Pulmonary artery endothelial cell (primary cell): ENCODE measurements at places on chromosomes 3 and 15. TPM values are rescaled to one million over a fixed set of nuclear protein-coding genes. Genes with fewer than 3 reads are reported as not detected.

The CAPN3 gene
- total RNA-seq: 0.21 and 0.26 TPM in 2 replicates

The RAD51 gene
- 9.2 and 12.9 TPM in 2 replicates for total RNA-seq

The TWF2 gene
- 117 and 154 TPM in 2 replicates for total RNA-seq

The SELENOT gene
- total RNA-seq: 291 and 391 TPM in 2 replicates

The STX19 gene
- total RNA-seq: not detected in 2 replicates

The CCDC12 gene
- total RNA-seq: 38.6 and 40.5 TPM in 2 replicates

The ZKSCAN7 gene
- 0.92 and 1.2 TPM in 2 replicates for total RNA-seq

The CCDC9B gene
- 17.0 and 25.1 TPM in 2 replicates for total RNA-seq

The PLA2G4B gene
- total RNA-seq: 0.26 and 0.85 TPM in 2 replicates

The LRRC2 gene
- 0.07 and 0.85 TPM in 2 replicates for total RNA-seq

The LRRC34 gene
- 2.2 and 2.4 TPM in 2 replicates for total RNA-seq

The CPLX3 gene
- not detected in 2 replicates for total RNA-seq

The STAC gene
- total RNA-seq: not detected in 2 replicates

The SOX14 gene
- not detected in 2 replicates for total RNA-seq

The TMEM45A gene
- total RNA-seq: 4.0 and 4.3 TPM in 2 replicates

The C3orf20 gene
- total RNA-seq: not detected in 2 replicates

The TPRA1 gene
- 32.8 and 34.6 TPM in 2 replicates for total RNA-seq

The XXYLT1 gene
- total RNA-seq: 40.7 and 42.1 TPM in 2 replicates

The SLC12A6 gene
- 20.3 and 23.7 TPM in 2 replicates for total RNA-seq

The SCN11A gene
- total RNA-seq: 0.07 TPM in 1 of 2 replicates, not detected in the other

The ADIPOQ gene
- not detected in 2 replicates for total RNA-seq

The IL17RC gene
- 18.3 and 18.7 TPM in 2 replicates for total RNA-seq

The SLC28A1 gene
- not detected in 2 replicates for total RNA-seq

The CCDC54 gene
- not detected in 2 replicates for total RNA-seq

The TGM4 gene
- 0.14 and 0.26 TPM in 2 replicates for total RNA-seq

The SLITRK3 gene
- total RNA-seq: not detected in 2 replicates

The RASL12 gene
- not detected in 2 replicates for total RNA-seq

The POTEB3 gene
- total RNA-seq: not detected in 2 replicates

The FAM43A gene
- 170 and 181 TPM in 2 replicates for total RNA-seq

The LAMB2 gene
- 470 and 504 TPM in 2 replicates for total RNA-seq

The TIPARP gene
- total RNA-seq: 32.7 and 51.4 TPM in 2 replicates

The PLA2G4E gene
- total RNA-seq: not detected in 2 replicates

The TTLL13 gene
- 0.04 TPM in 1 of 2 replicates, not detected in the other for total RNA-seq

The SCAANT1 gene
- not detected in 2 replicates for total RNA-seq

The PLAAT1 gene
- 0.14 and 0.26 TPM in 2 replicates for total RNA-seq
